NCI-H748 treated with DMSO at 0.1 percent for 48 hours (cell line): ENCODE measurements at places on chromosomes 3 and 15.

GRCh38 chr3:194443901-194444300 lies 42.9 kb downstream of the ATP13A3 start:
- no peak for DNase-seq

DNA sequence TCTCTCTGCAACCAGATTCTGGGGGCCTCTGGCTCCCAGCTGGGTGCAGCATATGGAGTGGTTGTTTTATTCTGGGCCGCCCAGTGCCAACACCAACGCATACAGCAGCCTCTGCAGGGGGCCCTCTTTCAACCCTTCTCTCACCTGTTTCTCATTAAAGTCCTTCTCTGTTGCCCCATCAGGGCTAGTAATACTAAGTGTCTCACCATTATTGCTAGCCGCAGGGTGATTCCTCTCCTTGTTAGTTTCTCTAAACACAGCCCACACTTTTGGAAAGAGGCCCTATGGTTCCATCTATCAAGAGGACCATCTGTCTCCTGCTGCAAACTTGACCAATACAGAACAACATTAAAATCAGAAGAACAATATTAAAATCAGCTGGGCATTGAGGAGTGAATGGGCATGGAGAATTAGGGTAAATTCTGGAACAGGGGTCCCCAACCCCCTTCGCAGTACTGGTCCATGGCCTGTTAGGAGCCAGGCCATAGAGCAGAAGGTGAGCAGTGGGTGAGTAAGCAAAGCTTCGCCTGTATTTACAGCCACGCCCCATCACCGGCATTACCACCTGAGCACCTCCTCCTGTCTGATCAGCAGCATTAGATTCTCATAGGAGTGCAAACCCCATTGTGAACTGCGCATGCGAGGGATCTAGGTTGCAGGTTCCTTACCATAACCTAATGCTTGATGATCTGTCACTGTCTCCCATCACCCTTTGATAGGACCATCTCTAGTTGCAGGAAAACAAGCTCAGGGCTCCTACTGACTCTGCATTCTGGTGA lies 36.5 kb downstream of the ALS2CL start:
- DNase-seq: no peak

DNA sequence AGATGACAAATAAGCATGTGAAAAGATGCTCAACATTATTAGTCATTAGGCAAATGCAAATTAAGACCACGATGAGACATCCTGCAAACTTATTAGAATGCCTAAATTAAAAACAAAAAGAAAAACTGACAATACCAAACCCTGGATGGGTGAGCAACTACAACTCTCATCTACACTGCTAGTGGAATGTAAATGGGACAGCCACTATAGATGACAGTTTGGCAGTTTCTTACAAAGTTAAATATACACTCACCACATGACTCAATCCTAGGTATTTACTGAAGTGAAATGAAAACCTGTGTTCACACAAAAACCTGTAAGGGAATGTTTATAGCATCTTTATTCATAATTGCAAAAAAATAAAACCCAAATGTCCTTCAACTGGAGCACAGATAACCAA lies 74.7 kb downstream of the NPTN start:
- DNase-seq: no peak

GRCh38 chr15:49492830-49493229 lies 69.8 kb downstream of the FGF7 start:
- DNase-seq: no peak

DNA sequence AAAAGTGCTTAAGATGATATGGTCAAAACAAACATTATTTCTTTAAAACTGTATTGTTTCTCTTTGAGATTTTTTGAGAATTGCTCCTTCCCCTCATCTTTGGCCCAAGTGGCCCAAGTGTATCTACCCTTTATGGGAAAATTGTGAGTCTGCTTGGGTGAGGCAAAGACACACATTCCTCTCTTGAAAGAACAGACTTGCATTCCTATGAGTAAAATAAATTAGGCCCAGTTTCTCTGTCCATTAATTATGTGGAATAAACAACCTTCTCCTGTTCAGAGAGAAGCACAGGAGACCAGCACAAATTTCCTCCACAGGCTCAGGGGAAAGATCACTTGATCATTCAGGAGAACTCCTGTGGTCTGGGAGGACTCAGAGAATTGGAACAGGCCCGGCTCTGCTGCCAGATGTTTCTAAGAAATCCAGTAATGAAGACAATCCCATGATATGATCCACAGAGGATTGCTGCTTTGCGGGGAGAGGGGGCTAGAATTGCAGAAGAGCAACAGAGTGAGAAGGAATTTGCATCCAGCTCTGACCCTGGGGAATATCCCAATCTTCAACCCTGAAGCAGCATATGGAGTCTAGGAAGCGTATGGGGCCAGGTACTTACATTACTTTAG lies 53.8 kb upstream of the BOC start:
- no peak for DNase-seq

- no peak for DNase-seq
Observed at GRCh38 chr3:122967765-122968164, 59.8 kb downstream of the SEMA5B start.

GRCh38 chr3:171248426-171249111 lies 211.6 kb downstream of the TNIK start:
- no peak for DNase-seq
